ENCODE measurements at places on chromosomes 4 and X. TPM values are rescaled to one million over a fixed set of nuclear protein-coding genes. Genes with fewer than 3 reads are reported as not detected.

GAB3 gene
- 10.5 TPM for total RNA-seq

MUC7 gene
- total RNA-seq, result not detected

USP26 gene
- not detected for total RNA-seq

TMEM47 gene
- not detected for total RNA-seq
